CD4-positive, alpha-beta T cell treated with Interleukin-4 for 1 hour (primary cell): ENCODE measurements at places on chromosomes 16 and 17.

- DNase-seq, result no peak
These were observed 16.4 kb upstream of the CPSF4L start for GRCh38 chr17:73278049-73278464.

GRCh38 chr17:75645889-75646637, 12.8 kb downstream of the SMIM5 start:
- peak; percentile 41 for DNase-seq

- no peak for DNase-seq
These were observed 76.2 kb downstream of the RBFOX1 start for GRCh38 chr16:7408700-7409365.

DNA sequence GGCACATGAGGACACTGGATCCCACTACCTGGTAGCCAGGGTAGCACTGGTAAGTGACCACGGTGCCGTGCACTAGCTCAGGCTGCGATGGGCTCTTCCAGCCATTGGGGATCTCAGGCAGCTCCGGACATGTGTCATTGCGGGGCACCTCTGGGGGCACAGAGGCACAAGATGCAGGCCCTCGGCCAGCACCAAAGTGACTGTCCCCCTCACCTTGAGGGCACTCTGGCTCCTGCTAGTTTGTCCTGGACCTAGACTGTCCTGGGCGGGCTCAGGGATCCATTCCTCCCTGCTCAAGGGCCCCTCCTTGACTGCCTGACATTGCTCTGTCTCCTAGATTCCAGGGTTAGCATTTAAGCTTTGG, 6.7 kb upstream of the PHF12 start:
- no peak for DNase-seq

- DNase-seq, result peak; percentile 47
These were observed 83.4 kb downstream of the HIC1 start for GRCh38 chr17:2138318-2138717.

DNA sequence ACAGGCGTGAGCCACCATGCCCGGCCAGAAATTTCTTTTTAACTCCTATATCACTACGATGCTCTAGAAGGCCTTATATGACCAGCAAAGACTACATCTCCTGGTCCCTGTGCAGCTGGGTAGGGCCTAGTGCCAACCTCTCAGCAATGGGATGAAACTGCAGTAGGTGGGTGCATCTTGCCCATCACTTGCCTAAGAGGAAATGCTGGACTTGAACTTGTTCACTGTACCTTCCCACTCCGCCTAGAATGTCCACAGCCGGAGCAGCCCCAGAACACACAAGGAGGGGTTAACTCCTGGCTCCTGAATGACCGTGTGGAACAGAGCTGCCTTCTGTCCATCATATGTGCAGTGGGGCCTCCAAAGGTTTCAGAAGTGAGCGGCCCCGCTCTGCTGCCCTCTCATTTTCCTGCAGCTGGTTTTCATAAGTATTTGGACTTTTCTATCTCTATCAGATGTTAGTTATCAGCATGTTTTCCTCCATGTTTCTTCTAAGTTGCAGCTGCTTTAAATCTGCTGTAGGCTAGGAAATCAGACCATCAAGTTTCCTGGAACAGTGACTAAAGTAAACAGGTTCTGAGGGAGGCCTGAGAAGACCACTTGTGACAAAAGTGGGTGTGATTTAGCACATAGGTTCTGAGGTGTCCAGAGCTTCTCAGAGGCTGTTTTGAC, 52.5 kb downstream of the WSB1 start:
- DNase-seq, result no peak

DNA sequence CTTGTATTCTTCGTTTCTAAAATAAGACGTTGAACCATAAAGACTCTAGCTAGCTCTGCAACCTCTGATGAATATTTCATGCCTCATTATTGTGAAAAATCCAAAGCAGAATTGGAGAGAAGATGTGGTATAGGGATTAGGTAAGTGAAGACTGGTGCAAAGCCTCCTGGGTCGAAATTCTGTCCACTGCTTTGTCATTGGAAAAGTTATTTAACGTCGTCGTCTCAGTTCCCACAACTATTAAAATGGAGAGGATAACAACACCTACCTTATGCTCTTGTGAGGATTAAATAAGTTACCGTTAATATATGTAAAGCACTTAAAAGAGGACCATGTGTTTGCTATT, 1.4 kb upstream of the PRPSAP2 start:
- no peak for DNase-seq

- no peak for DNase-seq
These were observed 41.1 kb upstream of the CDH13 start for GRCh38 chr16:82585675-82586074.

DNA sequence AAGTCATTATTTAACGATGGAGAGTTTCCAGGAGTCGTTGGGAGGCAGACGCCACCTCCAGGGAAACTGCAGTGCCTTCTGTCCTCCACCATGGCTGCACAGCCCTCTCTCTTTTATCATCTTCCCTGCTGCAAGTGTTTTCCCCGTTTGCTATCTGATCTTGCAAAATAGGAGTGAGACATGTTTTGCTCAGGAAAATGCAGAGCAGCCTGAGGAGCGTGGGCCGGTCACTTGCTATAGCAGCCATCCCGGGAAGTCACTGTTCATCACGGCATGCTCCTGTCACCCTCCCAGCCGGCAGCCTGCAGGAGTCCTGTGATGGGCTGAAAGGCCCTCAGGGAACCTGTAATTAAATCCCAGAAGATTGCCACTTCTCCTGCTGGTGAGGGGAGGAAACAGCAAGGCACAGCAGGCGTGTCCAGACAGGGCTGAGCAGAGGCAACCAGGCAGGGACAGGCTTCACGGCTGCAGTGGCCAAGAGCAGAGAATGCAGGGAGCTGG, 143.1 kb downstream of the GSG1L start:
- no peak for DNase-seq

- DNase-seq, result no peak
These were observed 195.0 kb upstream of the CPHXL start for GRCh38 chr16:75921281-75921680.
